Immature natural killer cell (primary cell): ENCODE measurements at places on chromosomes 2 and 18. TPM values are rescaled to one million over a fixed set of nuclear protein-coding genes. Genes with fewer than 3 reads are reported as not detected.

DNA sequence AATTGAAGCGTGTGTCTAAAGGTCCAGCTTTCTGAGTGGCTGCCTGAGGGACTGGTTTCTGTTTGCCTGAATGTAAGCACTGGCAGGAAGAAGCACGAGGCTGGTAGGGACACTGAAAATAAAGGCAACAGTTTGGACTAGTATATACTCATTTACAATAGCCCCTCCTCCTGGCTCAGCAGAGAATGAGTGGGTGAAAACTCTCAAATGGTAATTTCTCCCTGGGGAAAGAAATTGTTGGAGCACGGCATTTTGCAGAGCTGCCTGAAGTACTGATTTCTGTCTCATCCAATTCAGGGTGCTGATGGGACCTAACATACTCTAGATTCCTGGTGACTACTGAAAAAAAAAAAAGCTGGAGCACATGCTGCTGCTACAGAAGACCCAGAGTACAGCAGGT is 17.3 kb upstream of the SPP2 start:
- DNase-seq = no peak

- no peak for DNase-seq
These were observed 150.7 kb downstream of the COL4A4 start for GRCh38 chr2:227013330-227013729.

Gene CDK5R2
- not detected for polyA plus RNA-seq

Gene FBLN7
- not detected for polyA plus RNA-seq

Gene SERPINB12
- not detected for polyA plus RNA-seq

- no peak for DNase-seq
These were observed 5.5 kb downstream of the EN1 start for GRCh38 chr2:118841828-118842461.

Gene HOXD9
- polyA plus RNA-seq = not detected

Gene XPO1
- polyA plus RNA-seq = 44.4 TPM

Gene TUBB8B
- not detected for polyA plus RNA-seq
